ENCODE measurements at places on chromosomes 12 and 14.

- DNase-seq: no peak
Observed at GRCh38 chr12:129339336-129339735, 486.1 kb downstream of the GLT1D1 start.

GRCh38 chr12:80359703-80360102 is 84.3 kb upstream of the PTPRQ start:
- no peak for DNase-seq

DNA sequence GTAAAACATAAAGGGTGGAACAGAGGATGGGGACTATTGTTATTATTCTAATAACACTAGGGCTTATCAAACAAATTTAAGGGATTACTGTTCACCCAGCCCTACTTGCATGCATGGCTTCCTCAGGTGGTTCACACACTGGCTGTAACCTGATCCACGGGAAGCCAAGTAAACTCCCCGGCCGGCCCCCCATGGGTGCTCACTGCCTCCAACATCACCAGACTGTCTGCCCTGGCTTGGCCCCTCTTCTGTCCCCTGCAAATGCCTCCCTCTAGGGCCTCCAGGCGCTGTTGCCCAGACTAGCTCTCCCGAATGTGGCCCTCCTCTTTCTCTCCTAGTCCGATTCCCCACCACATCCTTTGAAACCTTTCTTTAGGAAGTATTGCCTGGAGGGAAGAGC is 18.6 kb downstream of the FAIM2 start:
- no peak for DNase-seq

- no peak for DNase-seq
Observed at GRCh38 chr12:107393043-107393717, 292.4 kb upstream of the PWP1 start.

- no peak for DNase-seq
Observed at GRCh38 chr14:33696165-33696564, 254.7 kb downstream of the EGLN3 start.

DNA sequence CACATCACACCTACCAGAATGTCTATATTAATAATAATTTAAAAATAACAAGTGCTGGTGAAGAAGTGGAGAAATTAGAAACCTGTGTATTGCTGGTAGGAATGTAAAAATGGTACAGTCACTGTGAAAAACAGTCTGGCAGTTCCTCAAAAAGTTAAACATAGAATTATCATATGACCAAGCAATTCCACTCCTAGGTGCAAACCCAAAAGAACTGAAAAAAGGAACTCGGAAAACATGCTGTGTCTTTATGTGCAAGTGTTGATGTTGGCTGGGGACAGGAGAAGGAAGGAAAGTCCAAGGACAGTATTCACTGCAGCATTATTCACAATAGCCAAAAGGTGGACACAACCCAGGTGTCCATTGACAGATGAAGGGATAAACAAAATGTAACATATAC is 146.5 kb downstream of the TTC7B start:
- peak; percentile 42 for DNase-seq

GRCh38 chr12:89244536-89244935 is 107.8 kb downstream of the DUSP6 start:
- DNase-seq: peak; percentile 84

GRCh38 chr14:24258548-24259265 is 4.3 kb downstream of the TGM1 start:
- no peak for DNase-seq

DNA sequence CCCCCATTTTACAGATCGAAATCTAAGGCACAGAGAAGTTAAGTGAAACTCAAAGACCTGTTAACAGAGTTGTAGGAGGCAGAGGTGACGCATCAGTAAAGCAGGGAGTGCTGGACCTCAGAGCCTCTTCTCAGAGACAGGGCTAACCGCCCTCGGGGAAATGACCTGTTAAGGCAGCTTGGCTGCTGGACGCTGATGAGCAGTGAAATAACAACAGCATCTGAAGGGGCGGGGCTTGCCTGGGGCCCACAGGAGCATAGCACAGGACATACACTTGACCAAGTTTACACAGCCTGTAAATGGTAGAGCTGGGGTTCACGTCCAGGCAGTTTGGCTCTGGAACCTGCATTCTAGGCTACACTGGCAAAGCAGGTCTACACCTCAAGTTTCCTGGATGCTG is 39.3 kb downstream of the LRTM2 start:
- DNase-seq: no peak

- DNase-seq: no peak
Observed at GRCh38 chr14:99093532-99094517, 178.2 kb downstream of the BCL11B start.

DNA sequence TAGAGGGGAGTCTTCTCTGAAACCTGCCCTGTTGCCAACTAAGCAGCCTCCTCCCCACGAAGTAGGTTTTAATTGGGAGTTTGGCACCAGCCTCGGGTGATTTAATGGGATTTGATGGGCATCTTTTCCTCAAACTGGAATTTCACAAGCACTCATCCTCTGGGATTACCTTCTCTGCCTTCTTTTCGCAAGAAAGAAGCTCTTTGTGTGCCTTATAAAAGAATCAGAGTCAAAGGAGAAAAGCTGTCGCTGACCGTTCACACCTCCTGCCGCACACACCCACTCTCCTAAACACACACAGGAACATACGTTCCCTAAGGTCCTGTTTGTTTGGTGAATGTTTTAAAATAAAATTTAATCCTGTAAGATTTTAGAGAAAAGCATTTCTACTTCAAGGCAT is 84.0 kb downstream of the PRMT8 start:
- DNase-seq: no peak

DNA sequence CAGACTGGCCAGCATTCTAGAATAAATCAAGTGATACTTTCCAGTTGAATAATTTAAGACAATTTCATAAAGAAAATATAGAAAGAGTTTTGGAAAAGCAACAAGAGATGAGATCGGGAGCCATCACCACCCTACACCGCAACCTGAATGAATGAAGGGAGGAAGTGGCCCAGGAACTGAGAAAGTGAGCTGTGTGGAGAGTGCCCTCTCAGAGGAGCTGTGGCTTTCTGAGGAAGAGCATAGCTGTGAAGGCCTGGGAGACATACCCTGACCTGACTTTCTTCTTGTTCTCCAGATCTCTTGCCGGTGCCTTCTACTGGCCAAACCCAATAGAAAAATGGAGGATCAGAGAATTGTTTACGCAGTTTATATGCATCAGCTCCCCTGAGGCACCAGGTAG is 79.3 kb upstream of the TSPAN8 start:
- DNase-seq: no peak

DNA sequence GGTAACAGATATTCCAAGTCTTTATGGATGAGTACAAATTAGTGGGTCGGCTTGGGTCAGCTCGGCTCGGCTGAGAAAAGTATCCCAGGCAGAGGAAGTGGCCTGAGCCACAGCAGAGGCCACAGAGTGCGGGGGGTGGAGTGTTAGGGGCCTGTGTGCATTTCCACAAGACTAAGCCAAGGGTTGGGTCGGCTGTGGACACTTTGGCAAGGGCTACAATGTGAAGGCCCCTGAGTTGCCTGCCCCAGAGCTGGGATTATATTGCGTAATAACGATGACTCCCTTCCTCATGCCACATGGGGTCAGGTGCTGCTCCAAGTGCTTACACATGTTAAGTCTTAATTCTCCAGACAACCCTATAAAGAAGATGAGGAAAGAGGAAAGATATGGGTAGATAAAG is 11.4 kb downstream of the EVL start:
- DNase-seq: peak; percentile 85

GRCh38 chr12:6869049-6870021 is 2.0 kb downstream of the TPI1 start:
- DNase-seq: peak; percentile 78
